Stimulated activated CD8-positive, alpha-beta memory T cell treated with anti-CD3 and anti-CD28 coated beads, Interleukin-2, amount 100 ng/mL, for 1 hour (primary cell): ENCODE measurements at places on chromosomes 4 and X.

DNA sequence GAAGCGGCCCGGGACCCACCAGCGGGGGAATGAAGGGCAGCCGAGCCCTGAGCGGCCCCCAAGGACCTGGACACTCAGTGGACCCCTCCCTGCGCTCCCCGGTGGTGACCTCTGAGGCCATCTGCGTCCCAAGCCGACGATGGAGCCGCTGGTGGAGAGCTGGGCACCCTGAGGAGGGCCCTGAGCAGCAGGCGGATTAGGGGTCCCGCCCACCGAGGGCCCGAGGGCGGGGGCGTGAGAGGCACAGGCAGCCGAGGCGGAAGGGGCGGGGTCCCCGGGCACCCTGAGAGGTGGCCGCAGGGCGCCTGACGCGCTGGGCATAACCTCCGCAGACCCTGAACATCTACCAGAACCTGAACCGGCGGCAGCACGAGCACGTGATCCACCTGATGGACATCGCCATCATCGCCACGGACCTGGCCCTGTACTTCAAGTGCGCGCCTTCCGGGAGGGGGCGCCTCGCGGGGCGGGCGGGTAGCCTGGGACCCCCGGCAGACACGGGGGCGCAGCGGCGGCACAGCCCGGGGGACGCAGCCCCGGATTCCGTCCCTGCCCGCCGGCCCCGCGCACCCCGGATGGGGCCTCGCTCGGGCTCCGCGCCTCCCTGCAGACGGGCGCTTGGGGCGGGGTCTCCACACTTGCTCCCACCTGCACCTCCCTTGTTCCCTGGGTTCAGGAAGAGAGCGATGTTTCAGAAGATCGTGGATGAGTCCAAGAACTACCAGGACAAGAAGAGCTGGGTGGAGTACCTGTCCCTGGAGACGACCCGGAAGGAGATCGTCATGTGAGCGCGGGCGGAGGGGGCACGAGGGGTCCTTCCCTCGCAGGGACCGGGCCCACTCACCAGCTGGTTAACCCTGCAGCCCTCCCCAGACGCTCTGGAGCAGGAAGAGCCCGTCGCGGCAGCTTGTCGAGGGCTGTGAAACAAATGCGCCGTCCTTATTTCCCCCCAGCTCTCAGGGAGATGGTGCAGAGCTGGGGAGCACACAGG lies 10.3 kb downstream of the ATP5ME start:
- DNase-seq: peak; percentile 60

GRCh38 chr4:38163216-38164006 lies 203.2 kb downstream of the PTTG2 start:
- DNase-seq: no peak

DNA sequence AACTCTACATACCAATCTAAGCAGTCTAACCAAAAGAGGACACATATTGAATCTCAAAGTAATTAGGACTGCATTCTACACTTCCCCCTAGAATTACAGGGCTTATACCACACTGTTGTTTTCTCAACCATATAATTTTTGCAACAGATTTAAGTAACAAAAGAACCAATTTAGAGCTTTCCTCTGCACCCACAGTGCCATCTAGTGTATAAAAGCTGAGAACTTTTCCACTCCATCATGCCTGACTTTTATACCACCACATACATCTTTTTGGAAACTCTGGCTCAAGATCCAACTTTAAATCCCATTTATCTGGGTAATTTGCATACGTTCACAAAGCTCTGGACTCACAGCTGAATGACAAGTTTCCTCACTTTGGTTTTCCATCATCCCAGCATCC lies 99.5 kb downstream of the EFHC2 start:
- DNase-seq: no peak

DNA sequence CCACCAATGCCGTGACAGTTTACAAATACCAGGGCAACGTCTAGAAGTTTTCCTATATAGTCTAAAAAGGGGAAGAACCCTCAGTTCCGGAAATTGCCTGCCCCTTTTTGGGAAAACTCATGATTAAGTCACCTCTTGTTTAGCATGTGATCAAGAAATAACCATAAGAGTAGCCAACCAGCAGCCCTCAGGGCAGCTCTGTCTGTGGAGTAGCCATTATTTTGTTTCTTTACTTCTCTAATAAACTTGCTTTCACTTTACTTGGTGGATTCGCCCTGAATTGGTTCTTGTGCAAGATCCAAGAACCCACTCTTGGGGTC lies 20.0 kb upstream of the HOPX start:
- DNase-seq: no peak

DNA sequence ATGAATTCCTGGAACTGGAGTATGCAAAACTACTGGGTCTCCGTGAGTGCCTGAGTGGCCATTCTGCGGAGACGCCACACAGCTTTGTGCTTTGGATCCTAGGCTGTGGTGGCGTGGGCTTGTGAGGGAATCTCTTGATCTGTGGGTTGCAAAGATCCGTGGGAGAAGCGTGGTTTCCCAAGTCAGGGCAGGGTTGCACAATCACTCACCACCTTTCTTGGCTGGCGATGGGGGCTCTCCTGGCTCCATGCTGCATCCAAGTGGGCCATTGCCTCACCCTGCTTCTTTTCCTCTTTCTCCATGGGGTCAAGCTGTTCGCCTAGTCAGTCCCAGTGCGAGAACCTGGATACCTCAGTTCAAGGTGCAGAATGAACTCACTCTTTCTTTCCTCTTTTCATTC lies 62.5 kb downstream of the SLAIN2 start:
- no peak for DNase-seq

DNA sequence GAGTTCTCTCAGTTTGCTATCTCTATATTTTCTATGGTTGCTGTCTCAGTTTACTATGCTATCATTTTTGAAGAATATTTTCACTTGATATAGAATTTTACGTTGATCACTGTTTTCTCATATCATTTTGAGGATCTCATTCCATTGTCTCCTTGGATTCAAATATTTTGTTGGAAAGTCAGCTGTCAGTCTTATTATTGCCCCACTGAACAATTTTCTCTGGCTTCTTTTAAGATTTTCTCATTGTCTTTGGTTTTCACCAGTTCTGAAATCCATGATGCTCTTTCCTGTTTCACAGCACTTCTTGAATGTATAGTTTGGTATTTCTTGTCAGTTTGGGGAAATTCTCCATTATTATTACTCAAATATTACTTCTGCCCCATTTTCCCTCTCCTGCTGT lies 81.1 kb downstream of the ENPP6 start:
- no peak for DNase-seq

DNA sequence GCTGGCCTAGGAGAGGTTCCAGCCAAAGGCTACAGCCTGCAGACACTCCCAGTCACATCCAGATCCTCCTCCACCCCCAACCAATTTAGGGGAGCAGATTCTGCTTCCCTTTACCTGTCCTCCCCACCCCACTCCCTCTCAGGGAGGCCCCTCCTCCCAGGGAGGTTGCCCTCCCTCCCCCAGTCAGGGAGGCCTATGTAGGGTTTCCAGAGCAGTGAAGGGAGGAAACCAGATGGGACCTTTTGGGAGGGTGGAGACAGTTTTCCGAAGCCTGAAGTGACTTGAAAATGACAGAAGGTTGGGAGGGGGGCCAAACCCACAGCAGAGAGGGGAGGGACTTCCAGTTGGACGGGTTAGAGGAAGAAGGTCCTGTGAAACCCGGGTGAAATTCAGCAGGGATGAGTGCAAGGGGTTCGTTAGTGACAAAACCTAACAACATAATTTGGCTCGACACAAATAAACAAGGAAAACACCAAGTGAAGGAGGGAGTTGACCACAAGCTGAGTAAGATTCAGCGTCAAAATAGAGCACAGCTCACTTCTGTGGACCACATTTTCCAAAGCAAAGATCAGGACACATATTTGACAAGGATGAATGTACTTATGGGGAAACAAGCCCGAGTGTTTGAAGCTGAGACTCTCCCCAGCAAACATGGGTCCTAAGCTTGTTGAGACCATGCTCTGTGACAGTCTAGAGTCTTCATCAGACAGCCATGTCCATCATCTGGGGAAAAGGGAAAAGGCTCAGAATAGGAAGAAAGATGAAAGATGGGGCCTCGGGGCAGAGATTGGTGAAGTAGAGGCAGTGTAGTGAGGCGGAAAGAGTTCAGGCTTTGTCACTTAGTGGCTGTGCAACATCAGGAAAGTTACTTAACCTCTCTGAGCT lies 46.4 kb downstream of the PRPS1 start:
- no peak for DNase-seq

GRCh38 chr4:144223149-144223548 lies 82.6 kb upstream of the GYPA start:
- DNase-seq: no peak

DNA sequence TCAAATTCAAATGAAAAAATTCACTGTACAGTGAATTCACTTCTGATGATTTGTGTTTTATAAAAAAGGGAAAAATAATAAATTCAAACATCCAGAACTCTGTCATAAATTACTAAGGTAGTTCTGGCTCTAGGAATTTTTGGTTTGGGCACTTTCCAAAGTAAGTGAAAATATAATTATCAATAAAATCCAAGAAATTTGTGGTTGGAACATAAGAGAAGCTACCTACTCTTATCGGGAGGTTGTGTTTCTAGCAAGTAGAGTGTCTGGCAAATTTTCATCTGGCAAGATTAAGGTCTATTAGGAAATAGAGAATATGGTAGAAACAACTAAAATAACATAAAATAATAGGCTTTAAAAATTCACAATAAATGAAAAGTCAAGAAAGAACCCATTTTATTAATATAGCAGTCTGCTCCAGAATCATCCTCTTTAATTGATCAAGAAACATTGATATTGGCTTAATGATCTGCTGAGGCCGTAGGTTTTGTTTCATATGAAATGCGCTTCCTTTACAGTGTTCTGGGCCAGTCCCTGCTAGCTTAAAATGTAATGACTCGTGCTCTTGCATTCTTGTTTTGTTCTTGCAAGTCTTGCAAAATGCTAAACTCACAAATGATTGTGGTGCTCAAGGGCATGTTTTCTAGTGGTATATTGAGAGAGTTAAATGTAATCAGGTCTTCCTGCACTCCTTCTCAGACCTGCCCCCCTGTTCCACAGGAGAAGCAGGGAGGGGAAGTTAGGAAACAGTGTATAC lies 331.4 kb downstream of the RAPGEF2 start:
- DNase-seq: no peak

DNA sequence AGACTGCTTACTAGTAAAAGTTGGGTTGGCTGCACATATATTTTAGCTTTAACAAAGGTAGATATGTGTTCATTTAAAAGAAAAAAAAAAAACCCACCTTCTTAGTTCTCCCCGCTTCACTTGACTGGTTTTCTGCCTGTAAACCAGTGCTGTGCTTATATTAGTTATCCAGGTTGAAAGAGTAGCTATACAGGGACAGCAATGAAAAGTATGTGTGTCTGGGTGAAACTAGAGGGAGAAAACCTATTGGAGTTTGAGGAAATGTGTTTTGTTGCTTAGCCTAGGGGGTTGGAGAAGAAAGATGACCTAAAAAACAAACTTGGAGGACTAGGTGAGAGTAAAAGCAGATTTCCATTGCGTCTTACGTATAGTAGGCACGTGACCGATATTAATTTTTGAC lies 4.5 kb downstream of the JADE1 start:
- DNase-seq: no peak

DNA sequence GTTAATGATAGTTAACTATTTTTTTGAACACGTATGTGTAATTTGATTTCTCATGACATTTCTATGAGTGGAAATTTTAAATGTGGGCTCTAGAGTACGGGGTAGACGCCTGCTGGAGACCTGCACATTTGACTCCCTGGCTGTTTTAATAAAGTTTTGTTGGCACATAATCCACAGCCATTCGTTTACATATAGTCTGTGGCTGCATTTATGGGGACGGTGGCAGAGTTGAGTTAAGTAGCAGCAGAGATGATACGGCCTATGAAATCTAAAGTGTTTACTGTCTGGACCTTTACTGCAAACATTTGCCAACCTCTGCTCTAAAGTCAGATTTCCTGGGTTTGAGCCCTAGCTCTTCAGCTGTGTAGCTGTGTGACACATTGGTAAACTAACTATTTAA lies 118.8 kb downstream of the CHRNA9 start:
- no peak for DNase-seq

GRCh38 chrX:72021975-72022374 lies 109.7 kb downstream of the RTL5 start:
- DNase-seq: no peak

- no peak for DNase-seq
These were observed 27.0 kb downstream of the TMEM31 start for GRCh38 chrX:103737696-103738095.

DNA sequence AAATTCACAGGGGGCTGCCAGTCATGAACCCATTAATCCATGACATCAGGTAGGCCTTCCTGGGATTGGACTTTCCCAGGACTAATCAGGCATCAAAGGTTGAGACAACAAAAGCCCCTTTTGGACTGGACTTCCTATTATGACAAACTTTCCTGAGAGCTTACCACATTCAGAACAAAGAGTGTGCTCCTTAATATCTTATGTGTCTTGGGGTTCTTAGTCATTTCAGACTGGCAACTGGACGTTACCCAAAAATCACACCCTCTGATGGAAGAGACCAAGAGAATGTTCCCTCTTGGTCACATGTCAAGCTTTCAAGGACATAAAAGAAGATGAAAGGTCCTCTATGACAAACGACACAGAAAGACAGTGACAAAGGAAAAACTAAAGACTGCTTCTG lies 31.6 kb upstream of the PPP1R2C start:
- DNase-seq: no peak

DNA sequence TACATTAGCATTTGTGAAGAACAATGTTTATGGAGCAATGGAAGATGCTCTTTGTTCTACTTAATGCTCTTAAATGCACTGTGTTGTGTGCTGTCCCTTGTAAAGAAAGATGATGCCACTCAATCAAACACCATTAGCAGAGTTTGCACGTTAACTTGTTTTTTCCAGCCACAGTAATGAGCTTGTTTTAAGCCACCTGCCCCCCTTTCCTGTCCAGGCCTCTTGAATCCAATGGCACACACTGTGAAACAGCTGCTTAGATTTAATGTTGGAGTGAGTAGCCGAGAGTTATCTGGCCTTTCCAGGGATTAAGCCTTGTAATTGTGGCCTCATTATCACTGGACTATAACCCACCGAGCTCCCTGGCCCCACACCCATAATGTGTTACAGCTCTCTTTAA lies 86.0 kb downstream of the PAK3 start:
- no peak for DNase-seq

DNA sequence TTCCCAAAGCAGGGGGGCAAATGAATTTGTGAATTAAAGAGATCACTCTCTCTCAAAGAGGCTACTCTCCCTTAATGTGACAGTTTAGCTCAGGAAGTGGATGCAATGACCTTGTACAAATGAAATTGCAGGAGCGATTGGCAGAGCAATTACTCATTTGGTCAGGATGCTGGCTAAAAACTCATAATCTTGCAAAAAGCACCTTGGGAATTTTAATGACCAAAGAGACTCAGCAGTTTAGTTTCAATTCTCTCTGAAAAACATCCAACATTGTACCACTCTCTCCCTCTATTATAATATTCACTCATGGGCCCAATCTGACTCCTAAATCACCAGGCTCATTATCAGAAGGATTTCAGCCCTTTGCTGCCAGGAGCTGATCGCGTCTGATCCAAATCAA lies 26.1 kb downstream of the PDGFC start:
- no peak for DNase-seq

GRCh38 chr4:37430718-37431416 lies 186.3 kb downstream of the NWD2 start:
- DNase-seq: no peak

GRCh38 chr4:168787801-168788595 lies 222.1 kb downstream of the CBR4 start:
- no peak for DNase-seq

- no peak for DNase-seq
These were observed 3.7 kb downstream of the MGST2 start for GRCh38 chr4:139669335-139669734.

GRCh38 chrX:136183917-136184316 lies 36.6 kb downstream of the FHL1 start:
- no peak for DNase-seq
